ENCODE measurements at places on chromosomes 12 and 14.

- no peak for DNase-seq
These were observed 354.9 kb downstream of the RAD51B start for GRCh38 chr14:68174446-68174845.

- peak; percentile 80 for DNase-seq
These were observed 75.6 kb upstream of the FRMD6 start for GRCh38 chr14:51576117-51576430.

GRCh38 chr12:96194576-96194889, 358 bp downstream of the ELK3 start:
- no peak for DNase-seq

- DNase-seq, result peak; percentile 85
These were observed 12.2 kb upstream of the TUBA1A start for GRCh38 chr12:49200919-49201594.

GRCh38 chr12:45745861-45746277, 16.4 kb downstream of the ARID2 start:
- DNase-seq, result peak; percentile 28

DNA sequence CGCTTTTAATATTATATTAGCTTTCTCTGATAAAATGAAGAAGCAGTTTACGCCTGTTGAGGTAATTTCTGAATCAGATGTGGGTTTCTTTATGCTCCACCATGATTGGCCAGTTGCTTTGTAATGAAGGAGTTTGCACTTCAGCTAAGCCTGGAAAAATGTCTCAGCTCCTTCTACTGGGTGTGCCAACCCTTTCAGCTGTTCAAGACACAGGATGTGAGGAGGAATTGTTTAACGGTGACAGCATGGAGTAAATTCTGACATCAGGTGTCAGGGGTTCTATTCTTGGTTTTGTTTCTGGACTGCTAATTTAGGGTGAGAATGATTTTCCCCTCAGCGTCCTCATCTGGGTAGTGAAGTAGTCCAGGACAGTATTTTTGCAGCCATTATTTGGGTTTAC, 43.5 kb downstream of the FLRT2 start:
- no peak for DNase-seq

- no peak for DNase-seq
These were observed 51.5 kb upstream of the RASSF3 start for GRCh38 chr12:64558754-64559153.

GRCh38 chr14:76546426-76547221, 170.7 kb downstream of the ESRRB start:
- no peak for DNase-seq

GRCh38 chr12:131923260-131923659, 5.8 kb upstream of the PUS1 start:
- DNase-seq, result no peak

DNA sequence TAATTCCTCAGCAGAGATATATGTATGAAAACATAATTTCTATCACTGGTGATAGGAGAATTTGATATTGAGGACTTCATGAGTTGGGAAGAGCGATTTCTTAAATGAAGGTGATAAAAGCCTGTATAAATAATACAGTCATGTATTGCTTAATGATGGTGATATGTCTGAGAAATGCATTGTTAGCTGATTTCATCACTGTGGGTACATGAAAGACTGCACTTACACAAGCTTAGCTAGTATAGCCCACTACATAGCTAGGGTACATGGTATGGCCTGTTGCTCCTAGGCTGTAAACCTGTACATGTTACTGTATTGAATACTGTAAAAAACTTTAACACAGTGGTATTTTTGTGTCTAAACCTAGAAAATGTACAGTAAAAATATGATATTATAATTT, 63.4 kb downstream of the ANO4 start:
- no peak for DNase-seq

- no peak for DNase-seq
These were observed 82.0 kb upstream of the CPM start for GRCh38 chr12:69015017-69015416.

- DNase-seq, result no peak
These were observed 6.3 kb upstream of the EMP1 start for GRCh38 chr12:13190275-13190674.

DNA sequence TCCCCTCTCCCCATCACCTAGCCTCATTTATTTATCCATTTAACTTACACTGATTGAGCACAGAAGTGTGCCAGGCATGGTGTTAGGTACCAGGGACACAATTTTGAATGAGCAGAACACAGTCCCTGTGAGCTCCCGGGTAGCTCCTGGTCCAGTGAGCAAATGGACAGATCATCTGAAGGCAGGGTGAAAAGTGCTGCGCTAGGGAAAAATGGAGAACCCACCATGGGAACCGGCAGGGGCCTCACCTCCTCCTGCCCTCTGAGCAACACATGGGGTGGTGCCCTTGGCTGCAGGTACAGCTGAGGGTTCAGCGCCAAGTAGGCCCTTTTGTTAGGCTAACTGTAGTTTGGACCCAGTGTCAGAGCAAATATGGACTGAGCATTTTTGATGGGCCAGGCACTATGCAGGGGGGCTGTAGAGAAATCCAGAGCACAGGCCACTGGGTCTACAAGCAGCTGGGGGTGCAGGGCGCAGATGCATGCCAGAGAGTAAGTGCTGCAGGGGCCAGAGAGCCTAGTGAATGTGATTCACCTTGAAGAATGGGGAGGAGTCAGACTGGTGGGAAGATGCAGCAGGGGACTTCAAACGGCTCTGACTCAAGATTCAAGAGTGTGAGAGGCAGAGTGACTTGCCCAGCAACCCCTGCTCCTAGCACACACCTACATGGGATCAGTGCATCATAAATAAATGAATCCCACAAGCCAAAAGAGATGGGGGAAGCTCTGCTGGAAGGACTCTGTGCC, 28.2 kb downstream of the LTBP2 start:
- DNase-seq, result peak; percentile 87

GRCh38 chr12:49366096-49366651, 1.1 kb upstream of the SPATS2 start:
- no peak for DNase-seq

- no peak for DNase-seq
These were observed 97.6 kb upstream of the DIO3 start for GRCh38 chr14:101463566-101464171.

DNA sequence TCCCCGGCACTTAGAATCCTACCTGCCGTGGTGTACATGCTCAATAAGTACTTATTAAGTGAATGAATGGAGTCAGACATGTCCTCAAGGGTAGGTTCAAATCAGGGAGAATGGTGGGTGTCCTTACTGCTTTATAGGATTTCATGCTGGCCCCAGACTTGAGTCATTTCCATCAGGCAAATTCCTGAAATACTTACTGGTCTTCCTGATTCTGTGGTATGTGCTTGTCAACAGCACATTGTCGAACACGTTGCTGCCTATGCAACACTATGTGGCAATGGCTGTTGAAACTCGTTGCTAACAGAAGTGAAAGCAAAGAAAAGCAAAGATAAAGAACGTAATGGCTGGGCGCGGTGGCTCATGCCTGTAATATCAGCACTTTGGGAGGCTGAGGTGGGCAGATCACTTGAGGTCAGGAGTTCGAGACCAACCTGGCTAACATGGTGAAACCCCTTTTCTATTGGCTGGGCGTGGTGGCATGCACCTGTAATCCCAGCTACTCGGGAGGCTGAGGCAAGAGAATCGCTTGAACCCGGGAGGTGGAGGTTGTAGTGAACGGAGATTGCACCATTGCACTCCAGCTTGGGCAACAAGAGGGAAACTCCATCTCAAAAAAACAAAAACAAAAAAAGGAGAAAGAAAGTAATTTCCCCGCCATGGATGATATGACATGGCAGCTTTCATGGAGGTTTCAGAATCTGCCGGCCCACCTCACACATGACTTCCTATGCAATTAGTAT, 214.9 kb downstream of the ZFP36L1 start:
- DNase-seq, result peak; percentile 98

DNA sequence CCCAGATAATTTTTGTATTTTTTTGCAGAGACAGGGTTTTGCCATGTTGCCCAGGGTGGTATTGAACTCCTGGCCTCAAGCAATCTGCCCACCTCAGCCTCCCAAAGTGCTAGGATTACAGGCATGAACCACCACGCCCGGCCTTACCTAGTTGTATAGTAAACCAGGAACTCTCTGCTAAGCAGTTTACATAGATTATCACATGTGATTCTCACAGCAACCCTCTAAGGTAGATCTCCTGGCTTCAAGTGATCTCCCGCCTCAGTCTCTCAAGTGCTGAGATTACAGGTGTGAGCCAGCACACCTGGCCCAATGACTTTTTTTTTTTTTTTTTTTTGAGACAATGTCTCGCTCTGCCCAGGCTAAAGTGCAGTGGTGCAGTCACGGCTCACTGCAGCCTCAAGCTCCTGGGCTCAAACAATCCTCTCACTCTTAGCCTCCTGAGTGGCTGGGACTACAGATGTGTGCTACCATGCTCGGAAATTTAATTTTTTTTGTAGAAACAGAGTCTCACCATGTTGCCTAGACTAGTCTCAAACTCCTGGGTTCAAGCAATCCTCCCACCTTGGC, 26.0 kb upstream of the ATP2A2 start:
- DNase-seq, result no peak

DNA sequence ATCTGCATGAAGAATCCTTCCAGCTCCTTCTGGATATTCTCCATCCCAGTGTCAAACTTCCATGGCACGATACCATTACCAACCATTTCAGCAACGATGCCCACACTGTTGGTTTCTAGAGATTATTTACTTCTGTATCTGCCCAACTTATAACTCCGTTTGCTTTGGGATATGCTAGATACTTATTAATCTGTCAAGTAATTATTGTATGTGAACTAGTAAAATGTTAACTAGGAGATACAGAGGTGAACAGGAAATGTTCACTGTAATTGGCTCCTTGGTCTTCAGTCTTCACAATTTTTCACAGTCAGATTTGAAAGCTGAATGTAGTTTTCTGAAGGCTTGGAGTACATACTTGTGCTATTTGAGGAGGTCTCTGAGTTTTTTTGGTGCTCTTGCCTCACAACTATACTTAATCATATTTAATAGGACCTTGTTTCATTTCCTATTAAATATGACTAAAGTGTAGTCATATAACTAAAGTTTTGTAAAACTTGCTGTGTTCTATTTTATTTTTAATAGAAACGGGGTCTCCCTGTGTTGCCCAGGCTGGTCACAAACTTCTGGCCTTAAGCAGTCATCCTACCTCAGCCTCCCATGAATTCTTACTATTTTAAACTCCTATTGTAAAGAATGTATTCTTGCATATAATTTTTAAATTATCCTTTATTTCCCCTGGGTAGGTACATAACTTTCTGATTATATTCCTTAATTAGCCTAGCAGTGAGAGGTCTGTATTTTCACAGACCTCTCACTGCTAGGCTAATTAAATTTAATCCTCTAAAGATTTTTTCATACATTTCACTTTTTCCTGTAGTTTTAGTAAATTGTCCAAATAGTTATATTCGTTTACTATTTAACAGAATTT, 79.7 kb downstream of the FGD4 start:
- no peak for DNase-seq

GRCh38 chr12:3842517-3842916, 30.7 kb downstream of the PARP11 start:
- DNase-seq, result no peak

DNA sequence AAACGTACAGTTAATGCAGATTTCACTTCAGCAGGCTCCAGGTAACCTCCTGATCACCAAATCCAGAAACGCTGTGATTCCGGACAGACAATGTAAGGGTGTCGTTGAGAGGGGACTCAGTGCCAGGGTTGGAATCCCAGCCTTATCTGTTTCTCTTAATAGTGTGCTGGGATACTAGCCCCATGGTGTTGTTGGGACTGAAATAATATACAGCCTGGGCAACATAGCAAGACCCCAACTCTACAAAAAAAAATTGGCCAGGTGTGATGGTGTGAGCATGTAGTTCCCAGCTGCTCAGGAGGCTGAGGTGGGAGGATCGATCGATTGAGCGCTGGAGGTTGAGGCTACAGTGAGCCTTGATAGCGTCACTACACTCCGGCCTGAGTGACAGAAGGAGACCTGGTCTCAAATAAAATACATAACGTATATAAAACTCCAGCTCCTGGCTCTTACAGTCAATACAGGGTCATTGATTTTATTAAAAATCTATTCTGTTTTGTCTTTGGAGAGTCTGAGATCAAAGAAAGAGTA, 1.3 kb downstream of the PEBP1 start:
- DNase-seq, result no peak

GRCh38 chr12:54133772-54134375, 54.9 kb downstream of the SMUG1 start:
- DNase-seq, result no peak
